ENCODE measurements at places on chromosomes 6 and 20.

- DNase-seq = no peak
These were observed 38.9 kb upstream of the THBS2 start for GRCh38 chr6:169292338-169293124.

DNA sequence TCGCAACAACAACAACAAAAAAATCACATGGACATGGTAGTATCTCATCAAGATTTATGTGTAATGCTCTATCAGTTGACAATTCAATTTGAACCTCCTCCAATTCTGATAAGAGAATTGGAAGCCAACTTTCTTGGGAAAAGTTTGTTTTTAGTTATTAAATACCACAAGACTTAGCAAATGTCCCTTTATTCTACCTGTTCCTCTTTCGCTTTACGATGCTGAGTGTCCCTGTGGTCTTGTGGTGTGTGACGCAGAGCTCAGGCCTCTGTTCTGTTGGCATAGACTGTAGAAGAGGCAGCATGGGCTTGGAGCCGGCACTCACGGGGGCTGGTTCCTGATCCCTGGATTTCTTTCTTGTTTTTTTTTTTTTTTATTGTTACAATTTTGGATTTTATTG lies 76.7 kb downstream of the PSMB1 start:
- DNase-seq = no peak

DNA sequence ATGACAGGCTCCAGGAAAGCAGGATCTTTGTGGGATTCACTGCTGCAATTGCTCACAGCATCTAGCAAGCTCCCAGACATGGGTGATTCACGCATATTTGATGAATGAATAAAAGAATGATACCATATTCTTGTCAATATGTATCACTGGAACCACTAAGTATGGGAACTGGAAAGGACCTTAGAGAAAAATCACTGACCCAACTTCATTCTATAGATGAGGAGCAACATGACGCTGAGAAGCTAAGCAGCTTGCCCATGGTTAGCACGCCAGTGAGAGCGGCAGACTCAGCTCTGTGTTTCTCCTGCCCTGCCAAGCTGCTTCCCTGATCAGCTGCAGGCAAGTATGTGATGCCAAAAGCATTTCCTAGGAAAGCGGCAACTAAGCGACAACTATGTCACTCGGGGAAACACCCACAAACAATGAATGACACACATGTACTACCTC lies 66.8 kb downstream of the PPP1R3G start:
- DNase-seq = no peak

- DNase-seq = no peak
These were observed 81.9 kb upstream of the E2F3 start for GRCh38 chr6:20319520-20320357.

DNA sequence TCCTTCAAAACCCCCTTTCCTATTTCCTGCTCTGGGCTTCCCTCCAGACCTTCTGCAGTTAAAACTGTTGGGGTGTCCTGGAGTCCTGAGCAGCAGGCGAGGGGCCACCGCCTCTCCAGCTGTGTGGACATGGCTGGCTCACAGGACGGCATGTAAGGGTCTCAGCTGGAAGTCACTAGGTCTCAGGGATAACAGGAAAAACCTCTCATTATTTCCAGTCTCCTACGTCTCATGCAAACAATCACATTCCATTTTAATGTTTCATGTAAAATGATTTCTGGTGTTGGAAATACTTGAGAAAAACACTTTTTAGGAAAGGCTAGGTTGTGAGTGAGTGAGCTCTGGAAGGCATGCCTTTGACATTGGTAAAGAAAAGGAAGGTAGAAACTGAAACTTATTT lies 158.7 kb downstream of the SCML4 start:
- no peak for DNase-seq

GRCh38 chr20:63125581-63125837 lies 90.4 kb downstream of the YTHDF1 start:
- no peak for DNase-seq

DNA sequence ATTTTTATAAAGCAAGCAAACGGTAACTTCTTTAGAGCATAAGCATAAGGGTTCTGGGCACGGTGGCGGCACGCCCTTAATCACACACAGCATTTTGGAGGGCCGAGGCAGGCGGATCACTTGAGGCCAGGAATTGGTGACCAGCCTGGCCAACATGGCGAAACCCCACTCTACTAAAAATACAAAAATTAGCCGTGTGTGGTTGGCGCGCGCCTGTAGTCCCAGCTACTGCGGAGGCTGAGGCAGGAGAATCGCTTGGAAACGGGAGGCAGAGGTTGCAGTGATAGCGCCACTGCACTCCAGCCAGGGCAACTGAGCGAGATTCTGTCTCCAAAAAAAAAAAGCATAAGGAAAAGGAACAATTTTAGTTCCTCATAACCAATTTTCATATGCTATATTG lies 2.6 kb downstream of the SENP6 start:
- no peak for DNase-seq

- peak; percentile 59 for DNase-seq
These were observed at the start of gene ADA for GRCh38 chr20:44651684-44652423. Gene ADA, minus strand, starts transcription at chr20:44651699. Its CDS starts 92 bp downstream, at chr20:44651607.

- DNase-seq = no peak
These were observed 100.0 kb downstream of the RPP40 start for GRCh38 chr6:4903751-4904370.

DNA sequence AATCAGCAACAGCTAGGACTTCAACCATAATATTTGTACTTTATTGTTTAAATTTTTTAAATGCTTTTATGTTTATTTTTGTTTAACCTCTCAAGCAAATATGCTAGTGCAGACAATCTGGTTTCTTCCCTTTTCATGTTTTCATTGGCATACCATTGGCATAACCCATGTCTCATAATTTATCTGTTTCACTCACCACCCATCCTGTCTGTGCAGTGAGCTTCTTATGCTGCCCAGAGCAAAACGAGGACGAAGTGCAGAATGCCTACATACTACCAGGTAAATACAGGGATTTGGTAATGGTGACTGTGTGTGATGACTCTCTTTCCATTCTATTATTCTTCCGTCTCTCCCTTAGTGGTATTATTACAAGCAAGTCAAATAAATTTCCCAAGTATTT lies 361.4 kb upstream of the KCNQ5 start:
- DNase-seq = no peak

DNA sequence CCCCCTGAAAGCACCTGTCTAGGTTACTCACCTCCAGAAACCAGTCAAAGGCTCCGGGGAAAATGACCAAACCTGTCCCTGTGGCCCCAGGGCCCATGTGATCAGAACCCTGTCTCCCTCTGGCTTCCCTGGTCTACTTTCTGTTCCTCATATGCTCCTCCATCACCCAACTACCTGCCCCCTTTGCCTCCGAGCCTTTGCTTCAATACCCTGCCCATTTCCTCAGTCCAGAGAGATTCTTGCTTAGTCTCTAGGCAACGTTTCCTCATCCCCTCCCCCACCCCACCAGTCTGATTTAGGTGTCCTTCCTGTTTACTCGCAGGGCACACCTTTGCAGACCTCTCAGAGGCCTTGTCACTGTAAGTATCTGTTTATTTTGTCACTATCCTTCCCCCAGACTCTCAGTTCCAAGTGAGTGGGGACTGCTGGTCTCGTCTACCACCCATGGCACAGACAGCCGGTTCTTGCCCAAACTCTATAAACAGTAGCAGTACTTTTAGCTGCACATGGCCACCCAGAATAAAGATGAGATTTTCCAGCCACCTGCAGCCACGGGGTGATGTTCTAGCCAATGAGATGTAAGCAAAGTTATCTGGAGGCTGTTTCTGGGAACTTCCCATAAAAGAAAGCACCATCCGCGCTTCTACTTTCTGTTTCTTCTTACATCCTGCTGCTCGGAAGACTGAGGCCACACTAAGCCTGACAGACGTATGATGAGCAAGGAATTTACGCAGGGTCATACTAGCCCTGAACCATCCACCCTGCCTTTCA lies 13.3 kb downstream of the ELOVL5 start:
- no peak for DNase-seq

DNA sequence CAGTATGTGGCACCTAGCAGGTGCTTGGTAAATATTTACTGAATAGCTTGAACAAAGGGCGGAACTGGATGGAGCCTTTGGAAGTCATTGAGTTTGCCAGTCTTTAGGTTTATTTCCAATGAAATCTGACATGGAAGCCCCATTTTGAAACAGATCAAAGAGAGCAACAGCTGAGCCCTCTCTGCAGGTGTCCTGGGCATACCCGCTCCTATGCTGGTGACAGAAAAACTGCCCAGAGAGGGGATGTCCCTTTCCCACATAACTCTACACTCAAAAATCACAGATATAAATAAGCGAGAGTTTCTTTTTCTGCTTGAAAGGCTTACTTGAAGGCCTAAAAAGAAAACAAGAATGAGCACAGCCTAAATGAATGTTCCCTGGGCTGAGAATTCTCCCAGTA lies 53.0 kb upstream of the RALY start:
- DNase-seq = no peak
